ENCODE measurements at places on chromosomes 6 and 20.

GRCh38 chr6:44107017-44107416 is 20.2 kb downstream of the MRPL14 start:
- H3K27ac ChIP-seq = no peak overlapping the region
- no peaks in the 10 kb centered on the region for H3K27me3 ChIP-seq
- no peak for DNase-seq
- H3K36me3 ChIP-seq = no peaks in the 10 kb centered on the region
- peaks cover 42% of the 10 kb centered on the region for H3K4me1 ChIP-seq

DNA sequence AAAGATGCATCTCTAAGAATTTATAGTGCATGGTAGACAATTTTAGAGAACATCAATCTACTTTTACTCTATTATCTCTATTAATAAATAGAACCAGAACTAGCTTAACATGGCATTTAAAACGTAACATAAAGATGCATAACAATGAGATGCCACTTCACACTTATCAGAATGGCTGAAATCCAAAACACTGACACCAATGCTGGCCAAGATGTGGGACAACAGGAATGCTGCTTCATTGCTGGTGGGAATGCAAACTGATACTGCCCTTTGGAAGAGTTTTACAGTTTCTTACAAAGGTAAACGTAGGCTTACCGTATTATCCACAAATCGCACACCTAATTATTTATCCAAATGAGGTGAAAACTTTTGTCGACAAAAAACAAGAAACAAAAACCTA is 95.2 kb downstream of the SESN1 start:
- H3K4me1 ChIP-seq = peaks cover 46% of the 10 kb centered on the region
- no peaks in the 10 kb centered on the region for H3K36me3 ChIP-seq
- no peak overlapping the region for H3K4me3 ChIP-seq
- no peaks in the 10 kb centered on the region for H3K27me3 ChIP-seq
- H3K27ac ChIP-seq = no peak overlapping the region

DNA sequence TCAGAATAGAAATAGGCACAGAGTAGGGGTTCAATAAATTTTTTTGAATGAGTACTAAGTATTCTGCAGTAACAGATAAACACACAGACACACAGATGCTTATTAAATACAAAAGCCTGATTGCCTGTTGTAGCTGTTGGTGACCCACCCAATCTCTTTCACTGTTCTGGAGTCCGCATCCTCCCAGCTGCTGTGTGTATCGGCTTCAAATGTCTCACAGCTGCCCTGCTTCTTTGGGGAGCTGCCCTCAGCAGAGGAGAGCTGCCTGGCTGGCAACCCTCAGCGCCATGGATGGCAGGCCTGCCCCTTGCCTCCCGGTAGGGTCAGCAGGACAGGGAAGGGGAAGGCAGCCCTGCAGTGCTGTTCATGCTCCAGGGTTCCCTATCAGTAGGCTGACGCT is 85.9 kb upstream of the PRND start:
- H3K4me3 ChIP-seq = no peak overlapping the region
- H3K27ac ChIP-seq = no peak overlapping the region
- H3K36me3 ChIP-seq = no peaks in the 10 kb centered on the region
- H3K4me1 ChIP-seq = no peaks in the 10 kb centered on the region
- H3K27me3 ChIP-seq = no peaks in the 10 kb centered on the region
- DNase-seq = no peak

DNA sequence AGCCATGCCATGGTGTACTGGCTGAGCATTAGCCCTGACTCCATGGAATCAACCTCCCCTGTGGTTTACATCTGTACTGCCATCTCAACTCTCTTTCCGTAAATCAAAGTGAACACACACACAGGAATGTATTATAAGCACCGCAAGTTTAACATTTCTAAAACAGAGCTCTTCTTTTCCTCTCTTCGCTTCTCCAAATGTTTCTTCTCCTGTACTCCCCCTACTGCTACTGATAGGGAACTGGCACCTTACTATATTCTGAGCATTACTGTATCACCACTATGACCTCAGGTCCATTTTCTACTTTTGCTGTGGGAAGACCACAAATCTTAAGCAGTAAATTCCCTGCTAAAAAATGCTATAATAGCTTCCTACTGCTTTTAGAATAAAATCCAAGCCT is 101.2 kb downstream of the NUS1 start:
- no peaks in the 10 kb centered on the region for H3K36me3 ChIP-seq
- H3K4me3 ChIP-seq = no peak overlapping the region
- H3K4me1 ChIP-seq = no peaks in the 10 kb centered on the region
- H3K27ac ChIP-seq = no peak overlapping the region

DNA sequence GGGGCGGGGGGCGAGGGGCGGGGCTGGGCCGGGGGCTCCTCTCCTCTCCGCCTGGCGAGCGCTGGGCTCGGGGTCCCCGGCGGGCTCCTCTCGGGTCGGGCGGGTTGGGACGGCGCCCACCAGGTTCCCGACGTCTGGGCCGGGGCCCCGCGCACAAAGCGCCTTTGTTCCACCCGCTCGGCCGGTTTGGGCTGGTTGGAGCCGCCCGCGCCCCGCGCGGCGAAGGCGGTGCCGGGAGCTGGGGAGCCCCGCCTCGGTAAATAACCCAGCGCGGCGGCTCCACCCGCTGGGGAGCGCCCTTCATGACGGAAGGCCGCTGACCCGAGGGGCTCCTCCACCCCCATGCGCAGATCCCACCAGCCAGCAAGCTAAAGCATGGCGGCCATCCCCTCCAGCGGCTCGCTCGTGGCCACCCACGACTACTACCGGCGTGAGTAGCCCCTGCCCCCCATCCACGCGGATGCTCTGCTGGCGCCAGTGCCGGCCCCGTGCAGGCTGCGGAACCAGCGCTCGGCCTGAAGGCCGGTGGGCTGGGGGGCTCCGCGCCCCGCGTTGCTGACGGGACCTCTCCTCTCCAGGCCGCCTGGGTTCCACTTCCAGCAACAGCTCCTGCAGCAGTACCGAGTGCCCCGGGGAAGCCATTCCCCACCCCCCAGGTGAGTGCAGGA is 503 bp downstream of the PPDPF start:
- H3K27ac ChIP-seq = peak overlapping the region; percentile 97
- H3K4me1 ChIP-seq = peaks cover 35% of the 10 kb centered on the region
- peak overlapping the region; percentile 94 for H3K4me3 ChIP-seq
- no peaks in the 10 kb centered on the region for H3K27me3 ChIP-seq
- DNase-seq = no peak

DNA sequence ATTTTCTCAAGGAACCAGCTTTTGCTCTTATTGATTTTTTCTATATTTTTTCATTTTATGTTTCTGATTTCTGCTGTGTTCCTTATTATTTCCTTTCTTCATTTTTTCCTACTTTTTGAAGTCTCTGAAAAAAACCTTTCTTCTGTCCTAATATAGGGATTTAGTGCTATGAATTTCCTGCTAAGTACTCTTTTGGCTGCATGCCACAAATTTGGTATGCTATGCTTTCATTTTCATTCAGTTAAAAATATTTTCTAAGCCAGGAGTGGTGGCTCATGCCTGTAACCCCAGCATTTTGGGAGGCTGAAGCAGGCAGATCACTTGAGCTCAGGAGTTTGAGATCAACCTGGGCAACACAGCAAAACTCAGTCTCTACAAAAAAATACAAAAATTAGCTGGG is 30.6 kb downstream of the SIRPD start:
- no peaks in the 10 kb centered on the region for H3K27me3 ChIP-seq
- H3K4me1 ChIP-seq = no peaks in the 10 kb centered on the region
- no peak for DNase-seq
- H3K4me3 ChIP-seq = no peak overlapping the region
- H3K27ac ChIP-seq = no peak overlapping the region

DNA sequence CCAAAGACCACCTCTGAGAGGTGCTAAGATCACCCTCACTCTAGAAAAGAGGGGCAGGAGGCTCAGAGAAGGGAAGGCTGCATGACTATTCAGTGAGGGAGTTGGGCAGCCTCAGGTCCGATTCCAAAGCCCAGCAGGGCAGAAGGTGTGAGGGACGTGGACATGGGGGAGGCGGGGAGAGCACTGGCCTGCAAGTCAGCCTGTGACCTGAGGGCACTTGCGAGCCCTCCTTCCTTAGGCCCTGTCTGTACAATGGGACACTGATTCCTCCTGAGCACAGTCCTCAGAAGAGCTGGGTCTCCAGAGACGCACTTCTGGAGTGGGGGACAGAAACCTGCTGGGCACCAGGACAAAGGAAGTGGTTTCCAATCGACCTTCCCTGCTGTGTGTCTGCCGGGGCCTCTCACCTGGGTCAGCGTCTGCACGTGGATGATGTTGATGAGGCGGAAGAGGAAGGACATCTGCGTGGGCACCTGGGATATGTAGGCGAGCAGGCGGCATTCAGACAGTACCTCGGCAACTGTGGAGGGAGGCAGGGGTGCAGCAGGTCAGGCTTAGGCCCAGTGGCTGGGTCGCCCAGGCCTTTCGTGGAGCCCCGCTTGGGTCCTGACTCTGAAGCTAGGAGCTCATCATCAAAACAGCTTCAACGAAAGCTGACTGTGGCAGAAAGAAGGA is 48.5 kb downstream of the MYH7B start:
- no peak overlapping the region for H3K27ac ChIP-seq
- H3K4me3 ChIP-seq = no peak overlapping the region
- DNase-seq = no peak
- no peaks in the 10 kb centered on the region for H3K27me3 ChIP-seq

DNA sequence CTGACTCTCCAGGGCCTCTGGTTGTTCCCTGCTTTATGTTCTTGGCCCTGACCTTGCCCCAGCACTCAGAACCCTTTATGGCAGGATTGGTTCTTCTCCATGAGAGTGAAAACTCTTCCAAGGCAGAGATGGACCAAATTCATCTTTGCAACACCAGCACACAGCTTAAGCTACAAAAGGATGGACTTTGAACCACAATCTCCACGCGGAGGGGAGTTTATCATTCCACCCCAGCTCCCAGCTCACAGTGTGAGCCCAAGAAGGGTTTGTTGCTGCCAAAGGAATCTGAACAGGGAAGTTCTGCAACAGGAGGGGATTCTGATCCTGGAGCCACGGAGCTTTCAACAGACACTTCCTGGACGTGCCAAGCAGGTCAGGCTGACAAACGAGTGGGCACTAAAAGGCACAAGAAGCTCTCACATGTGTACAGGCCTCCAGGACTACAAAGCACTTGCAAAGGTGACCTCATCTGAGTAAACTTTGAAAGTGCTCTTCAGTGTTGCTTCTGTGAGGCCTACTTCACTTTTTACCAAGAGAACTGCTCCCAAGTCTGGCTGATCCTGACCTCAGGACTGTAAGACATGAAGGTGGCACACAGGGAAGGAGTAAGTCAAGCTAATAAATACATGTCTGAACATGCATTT is 8.9 kb downstream of the FITM2 start:
- no peak overlapping the region for H3K27ac ChIP-seq
- DNase-seq = no peak
- H3K4me1 ChIP-seq = no peaks in the 10 kb centered on the region

DNA sequence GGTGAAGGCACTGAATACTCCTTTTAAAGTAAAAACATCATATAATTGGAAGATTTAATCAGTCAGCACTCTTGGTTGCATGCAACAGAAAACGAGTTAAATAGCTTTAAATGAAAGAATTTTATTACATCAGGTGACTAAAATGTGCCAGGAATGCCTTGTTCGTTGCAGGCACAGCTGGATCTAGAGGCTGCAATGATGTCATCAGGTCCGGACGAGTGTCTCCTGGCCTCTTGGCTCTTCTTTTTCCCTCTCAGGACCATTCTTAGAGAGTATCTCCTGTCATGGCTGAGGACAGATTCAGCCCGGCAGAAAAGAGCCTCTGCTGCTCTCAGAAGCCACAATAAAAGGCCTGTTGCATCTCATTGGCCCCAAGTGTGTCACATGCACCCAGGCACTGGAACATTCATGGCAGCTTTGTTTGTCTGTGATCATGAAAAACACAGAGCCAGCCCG is 510.7 kb upstream of the SULF2 start:
- H3K27ac ChIP-seq = no peak overlapping the region
- DNase-seq = no peak

DNA sequence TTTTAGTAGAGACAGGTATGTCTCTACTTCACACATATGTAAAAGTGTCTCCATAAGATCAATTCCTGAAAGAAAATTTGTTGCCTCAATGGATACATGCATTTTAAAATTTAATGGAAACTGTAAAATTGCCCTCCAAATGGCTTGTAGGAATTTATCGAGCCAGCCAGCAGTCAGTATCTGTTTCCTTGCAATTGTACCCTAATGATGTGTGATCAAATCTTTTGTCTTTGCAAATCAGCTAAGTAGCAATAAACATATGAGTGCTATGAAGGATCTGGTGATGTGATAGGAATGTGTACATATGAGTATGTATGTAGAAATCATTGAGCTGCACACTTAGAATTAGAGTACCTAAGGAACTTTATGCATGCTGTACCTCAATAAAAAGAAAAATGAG is 253.0 kb downstream of the MAFB start:
- H3K27ac ChIP-seq = no peak overlapping the region
- no peaks in the 10 kb centered on the region for H3K4me1 ChIP-seq
- no peak overlapping the region for H3K4me3 ChIP-seq
- no peak for DNase-seq

DNA sequence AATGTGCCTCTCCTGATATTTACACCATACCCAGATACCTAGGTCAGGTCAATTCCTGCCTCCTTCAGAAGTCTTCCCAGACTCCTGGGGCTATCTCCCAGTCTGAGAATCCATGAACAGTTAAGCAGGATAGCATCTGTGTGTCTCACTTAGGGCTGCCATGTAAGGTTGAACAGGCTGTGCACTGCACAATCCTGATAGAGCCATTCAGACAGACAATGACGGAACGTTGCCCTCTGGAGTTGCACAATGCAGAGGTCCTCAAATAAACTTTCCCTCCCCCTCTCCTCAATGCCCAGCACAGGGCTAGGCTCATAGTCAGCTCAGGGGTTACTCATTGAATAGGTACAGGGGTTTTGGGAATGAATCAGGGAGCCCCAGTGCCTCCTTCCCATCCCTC is 89.7 kb downstream of the CD40 start:
- H3K27ac ChIP-seq = no peak overlapping the region
- no peak overlapping the region for H3K4me3 ChIP-seq
- H3K4me1 ChIP-seq = peaks cover 8% of the 10 kb centered on the region

DNA sequence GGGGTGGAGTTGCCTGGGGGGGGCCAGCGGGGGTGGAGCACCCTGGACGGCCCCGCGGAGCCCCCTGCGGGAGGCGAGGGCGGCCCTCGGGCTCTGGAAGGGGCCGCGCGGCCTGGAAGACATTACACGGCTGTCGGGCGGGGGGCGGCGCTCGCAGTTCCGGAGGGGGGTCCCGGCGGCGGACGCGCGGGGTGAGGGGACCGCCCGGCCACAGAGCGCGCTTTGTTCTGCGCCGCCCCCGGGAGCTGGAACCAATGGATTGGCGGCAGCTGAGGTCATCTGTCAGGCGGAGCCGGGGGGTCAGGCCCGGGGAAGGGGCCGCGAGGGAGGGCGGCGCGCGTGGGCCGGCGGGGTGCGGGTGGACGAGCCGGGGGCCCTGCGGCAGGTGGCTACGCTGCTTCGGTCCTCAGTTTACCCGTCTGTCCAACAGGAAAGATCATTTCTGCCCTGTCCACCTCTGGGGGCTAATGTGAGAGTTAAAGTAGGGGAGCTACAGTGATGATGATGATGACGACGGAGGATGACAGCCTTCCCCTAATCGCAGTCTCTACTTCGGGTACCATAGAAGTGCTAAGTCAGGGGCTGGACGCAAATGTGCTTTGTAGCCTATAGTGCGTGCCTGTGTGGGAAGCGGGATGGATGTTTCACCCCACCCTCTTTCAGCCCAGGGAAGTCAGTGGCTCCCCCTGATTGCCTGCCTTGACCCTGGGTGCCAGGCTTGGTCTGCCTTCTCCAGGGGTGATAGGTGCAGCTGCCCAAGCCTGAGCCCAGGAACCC is 10.4 kb downstream of the SRXN1 start:
- peaks cover 7% of the 10 kb centered on the region for H3K4me1 ChIP-seq
- peak overlapping the region; percentile 55 for H3K27ac ChIP-seq
- no peak for DNase-seq
- H3K4me3 ChIP-seq = peak overlapping the region; percentile 30

GRCh38 chr6:106149472-106150069 is 63.4 kb downstream of the PRDM1 start:
- H3K27ac ChIP-seq = no peak overlapping the region
- no peak for DNase-seq
- H3K36me3 ChIP-seq = no peaks in the 10 kb centered on the region
- H3K27me3 ChIP-seq = no peaks in the 10 kb centered on the region
- H3K4me1 ChIP-seq = no peaks in the 10 kb centered on the region
